ENCODE measurements at places on chromosomes 11 and 22.

DNA sequence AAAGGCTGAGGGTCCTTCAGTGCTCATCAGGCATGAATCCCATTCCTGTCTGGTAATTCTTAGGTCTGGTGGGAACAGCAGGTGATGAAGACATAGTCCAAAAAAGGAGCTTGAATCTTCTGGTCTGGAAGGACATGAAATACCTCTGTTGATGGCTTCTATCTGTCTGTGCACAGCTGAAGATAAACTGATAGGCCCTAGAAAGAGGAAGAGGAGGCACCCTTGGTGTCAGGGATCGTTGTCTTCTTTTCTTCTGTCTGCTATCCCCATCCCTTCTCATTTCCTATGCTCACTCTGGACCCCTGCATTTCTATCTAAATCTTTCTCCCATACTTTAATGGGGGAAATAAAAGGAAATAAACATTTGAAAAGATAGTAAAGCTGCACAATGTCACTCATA, 9.4 kb downstream of the AGBL2 start:
- no peak for DNase-seq

DNA sequence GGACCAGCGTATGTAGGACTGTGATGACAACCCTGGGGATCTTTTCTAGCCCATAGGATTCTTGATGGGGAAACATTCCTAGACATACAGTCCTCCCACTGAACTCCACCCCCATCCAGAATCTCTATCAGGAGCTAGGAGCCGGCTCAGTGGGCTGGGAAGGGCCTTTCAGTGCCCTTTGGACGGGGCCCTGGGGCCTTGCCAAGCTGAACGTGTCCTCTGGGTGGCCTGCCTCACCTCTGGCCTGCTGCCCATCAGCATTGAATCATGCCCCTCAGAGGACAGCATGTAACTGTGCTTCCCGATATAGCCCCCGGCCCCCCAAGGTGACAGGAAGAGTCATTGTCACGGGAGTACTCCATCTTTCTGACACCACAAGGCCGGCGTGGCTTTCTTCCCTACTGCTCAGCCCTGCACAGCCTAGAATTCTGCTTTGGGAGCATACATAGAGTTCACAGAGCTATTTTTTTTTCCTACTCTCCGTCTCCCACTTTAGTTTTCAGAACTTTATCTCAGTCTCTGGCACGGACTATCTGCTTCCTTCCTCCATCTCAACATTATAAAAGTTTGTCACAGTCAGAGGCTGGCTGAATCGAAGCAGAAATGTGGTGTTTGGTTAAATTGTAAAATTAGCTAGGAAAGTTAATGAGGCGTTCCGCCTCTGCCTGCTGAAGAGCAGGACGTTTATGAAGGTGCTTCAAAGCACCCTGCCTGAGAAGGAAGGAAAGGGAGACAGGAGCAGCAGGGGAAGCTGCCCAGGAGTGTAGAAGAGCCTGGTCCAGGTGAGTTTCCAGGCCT, 111.9 kb downstream of the ZBTB16 start:
- DNase-seq = no peak

- no peak for DNase-seq
These were observed 21.6 kb downstream of the LRFN4 start for GRCh38 chr11:66878474-66878873.

DNA sequence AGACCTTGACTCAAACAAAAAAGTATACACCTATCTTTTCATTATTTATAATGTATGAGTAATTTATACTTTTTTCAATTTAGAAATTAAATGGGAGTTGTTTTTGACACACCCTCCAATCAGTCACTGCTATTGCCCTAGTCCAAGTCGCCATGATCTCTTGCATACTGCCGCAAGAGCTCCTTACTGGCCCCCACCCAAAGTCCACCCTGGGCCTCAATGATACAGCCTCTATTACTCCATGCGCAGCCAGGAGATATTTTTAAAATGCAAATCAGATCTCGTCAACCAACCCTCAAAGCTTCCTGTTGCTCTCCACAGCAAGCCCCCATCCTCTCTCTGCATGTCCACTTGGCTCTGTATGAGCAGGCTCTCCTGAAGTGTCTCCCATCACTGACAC, 12.8 kb upstream of the LMO1 start:
- no peak for DNase-seq

GRCh38 chr11:74010306-74011300, 1.7 kb upstream of the UCP3 start:
- DNase-seq = no peak

- no peak for DNase-seq
These were observed 17.7 kb downstream of the TNKS1BP1 start for GRCh38 chr11:57306940-57307565.

DNA sequence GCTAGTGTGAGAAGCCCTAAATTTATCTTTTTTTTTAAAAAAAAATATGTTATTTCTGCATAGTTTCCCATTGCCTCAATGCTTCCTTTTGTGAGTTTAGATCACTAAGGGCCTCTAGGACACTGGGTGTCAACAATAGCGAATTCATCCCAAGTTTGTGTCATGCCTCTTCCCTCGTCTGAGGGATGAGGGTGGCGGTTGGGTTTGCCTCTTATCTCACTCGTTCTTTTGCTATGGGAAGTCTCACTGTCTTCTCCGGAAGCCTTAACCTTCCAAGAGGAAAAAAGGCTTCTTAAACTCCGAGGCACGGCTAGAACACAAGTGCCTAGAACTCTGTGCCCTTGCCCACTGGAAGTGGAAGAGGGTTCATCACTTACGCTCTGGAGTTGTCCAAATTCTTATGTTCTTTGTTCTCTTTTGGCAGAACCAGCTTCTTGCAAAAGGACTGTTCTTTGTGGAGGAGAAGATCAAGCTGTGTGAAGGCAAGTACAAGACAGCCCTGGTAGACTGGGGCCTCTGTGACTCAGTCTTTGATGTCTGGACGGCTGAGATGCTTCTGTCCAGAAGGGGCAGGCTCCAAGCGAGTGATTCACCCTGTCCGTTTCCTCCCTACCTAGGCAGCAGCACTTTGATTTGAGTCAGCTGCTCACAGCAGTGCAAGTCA, 78.5 kb downstream of the TRAF6 start:
- DNase-seq = no peak

GRCh38 chr11:3077189-3077836, 20.1 kb upstream of the CARS1 start:
- no peak for DNase-seq

- no peak for DNase-seq
These were observed 49.5 kb upstream of the HSPA8 start for GRCh38 chr11:123111465-123111864.

GRCh38 chr11:102734650-102735049, 9.9 kb upstream of the MMP8 start:
- DNase-seq = no peak

GRCh38 chr11:125264100-125265022, 99.8 kb downstream of the PKNOX2 start:
- no peak for DNase-seq

GRCh38 chr11:12075822-12076821, 34.3 kb upstream of the MICAL2 start:
- DNase-seq = no peak

- DNase-seq = no peak
These were observed 6.1 kb downstream of the MRPL17 start for GRCh38 chr11:6677018-6677417.

- DNase-seq = no peak
These were observed 31.7 kb upstream of the OAF start for GRCh38 chr11:120179057-120179672.

- no peak for DNase-seq
These were observed 35.0 kb downstream of the GRIK4 start for GRCh38 chr11:120546312-120547205.

- DNase-seq = no peak
These were observed 40.9 kb upstream of the ARFGAP3 start for GRCh38 chr22:42897960-42898359.

Data from nucleus accumbens (tissue), 56 donors.